ENCODE measurements at places on chromosomes 12 and 14. TPM values are rescaled to one million over a fixed set of nuclear protein-coding genes. Genes with fewer than 3 reads are reported as not detected.

GRCh38 chr14:101466456-101467180 lies 94.7 kb upstream of the DIO3 start:
- no peak for DNase-seq

GRCh38 chr12:127360580-127360979 lies 906.4 kb upstream of the TMEM132C start:
- DNase-seq, result no peak

GRCh38 chr12:104137001-104137901 lies 759 bp downstream of the NFYB start:
- DNase-seq, result peak; percentile 70

DNA sequence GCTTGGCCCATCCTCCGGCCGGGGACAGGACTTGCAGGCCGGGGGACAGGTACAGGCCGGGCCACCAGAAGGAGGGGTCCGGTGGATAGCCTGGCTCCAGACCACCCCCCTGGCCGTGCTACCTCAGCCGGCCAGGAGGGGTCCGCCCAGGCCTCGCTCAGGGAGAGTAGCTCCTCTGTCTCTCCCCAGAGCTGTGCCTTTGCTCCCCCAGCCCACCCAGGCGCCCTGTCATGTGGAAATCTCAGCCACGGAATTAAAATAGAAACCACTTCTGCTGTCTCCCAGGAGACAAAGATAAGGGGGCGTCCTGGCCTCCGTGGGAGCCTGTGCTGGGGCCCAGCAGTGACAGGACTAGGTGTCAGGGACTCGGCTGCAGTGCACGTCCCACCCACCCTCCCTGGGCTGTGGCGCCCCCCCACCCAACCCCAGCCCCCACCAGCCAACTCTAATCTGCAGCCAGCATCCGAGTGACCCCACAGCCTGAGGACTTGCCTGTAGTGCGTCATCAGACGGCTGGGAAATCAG lies 3.3 kb upstream of the CRIP2 start:
- no peak for DNase-seq

DNA sequence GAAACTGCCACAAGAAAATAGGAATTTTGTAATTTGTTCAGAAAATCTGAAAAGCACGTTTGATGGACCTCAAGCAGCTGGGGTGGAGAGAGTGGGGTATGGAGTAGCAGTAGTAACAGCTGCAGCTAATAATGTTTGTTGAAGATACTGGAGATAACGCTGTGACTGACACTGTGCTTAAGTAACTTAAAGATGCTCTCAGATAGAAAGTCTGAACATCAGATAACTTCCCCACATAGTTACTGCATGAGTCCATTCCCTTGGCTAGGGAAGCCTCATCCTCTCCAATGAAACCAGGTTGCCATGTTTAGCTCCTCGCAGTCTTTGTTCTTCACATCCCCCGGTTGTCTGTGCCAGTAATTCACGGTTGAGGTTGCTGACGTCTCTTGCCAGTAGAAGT lies 24.9 kb downstream of the RMST start:
- DNase-seq, result no peak

The KRT79 gene
- not detected for total RNA-seq

DNA sequence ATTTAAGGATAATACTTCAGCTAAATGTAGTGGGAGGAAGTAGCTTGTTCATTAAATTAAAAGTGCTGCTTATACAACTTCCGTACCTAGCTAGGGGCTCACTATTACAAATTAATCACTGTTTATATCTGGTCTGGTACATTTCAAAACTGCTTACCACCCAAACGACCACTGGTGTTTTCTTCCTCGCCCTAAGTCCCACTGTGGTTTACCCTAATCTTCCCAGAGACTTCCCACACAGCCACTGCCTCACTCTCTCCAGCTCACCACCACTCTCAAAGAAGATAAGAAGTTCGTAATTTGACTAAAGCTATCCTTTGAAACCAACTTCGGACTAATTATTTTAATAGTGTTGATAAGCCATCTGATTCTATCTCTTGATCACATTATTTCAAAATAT lies 62.6 kb downstream of the PLXNC1 start:
- DNase-seq, result no peak

GRCh38 chr12:18084080-18084479 lies 5.9 kb downstream of the RERGL start:
- DNase-seq, result no peak

DNA sequence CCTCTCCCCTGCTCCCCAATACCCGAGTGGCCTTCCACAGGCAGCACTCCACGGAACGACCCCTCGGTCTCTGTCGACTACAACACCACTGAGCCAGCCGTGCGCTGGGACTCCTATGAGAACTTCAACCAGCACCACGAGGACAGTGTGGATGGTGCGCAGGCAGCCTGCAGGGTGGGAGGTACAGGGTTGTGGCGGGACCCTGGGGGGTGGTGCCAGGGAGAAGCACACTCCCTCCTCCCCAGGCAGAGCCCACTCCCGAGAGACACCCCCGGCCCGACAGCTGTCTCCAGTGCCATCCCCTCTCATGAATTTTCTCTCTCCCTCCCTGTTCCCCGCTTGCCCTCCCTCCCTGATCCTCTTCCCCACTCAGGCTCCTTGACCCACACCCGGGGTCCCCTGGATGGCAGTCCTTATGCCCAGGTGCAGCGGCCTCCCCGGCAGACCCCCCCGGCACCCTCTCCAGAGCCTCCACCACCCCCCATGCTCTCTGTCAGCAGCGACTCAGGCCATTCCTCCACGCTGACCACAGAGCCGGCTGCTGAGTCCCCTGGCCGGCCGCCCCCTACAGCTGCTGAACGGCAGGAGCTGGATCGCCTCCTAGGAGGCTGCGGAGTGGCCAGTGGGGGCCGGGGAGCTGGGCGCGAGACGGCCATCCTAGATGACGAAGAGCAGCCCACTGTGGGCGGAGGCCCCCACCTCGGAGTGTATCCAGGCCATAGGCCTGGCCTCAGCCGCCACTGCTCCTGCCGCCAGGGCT lies 9.0 kb downstream of the TNS2 start:
- DNase-seq, result no peak

DNA sequence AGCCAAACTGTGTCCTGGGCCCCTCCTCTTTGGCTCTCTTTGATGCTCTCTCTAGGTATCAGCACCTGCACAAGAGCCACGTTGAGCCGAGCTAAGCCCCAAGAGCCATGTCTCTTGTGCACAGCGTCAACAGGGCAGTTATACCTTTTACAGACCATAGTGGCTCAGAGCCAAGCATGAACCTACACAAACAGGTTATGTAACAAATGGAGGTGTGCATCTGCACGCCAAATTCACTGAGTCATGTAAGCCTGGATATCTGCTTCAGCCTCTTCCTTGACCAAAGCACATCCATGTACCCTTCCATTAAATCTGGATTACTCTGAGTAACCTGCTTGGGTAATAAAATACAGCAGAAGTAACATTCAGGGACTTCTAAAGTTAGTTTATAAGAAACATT lies 509.7 kb downstream of the NAV3 start:
- DNase-seq, result no peak

DNA sequence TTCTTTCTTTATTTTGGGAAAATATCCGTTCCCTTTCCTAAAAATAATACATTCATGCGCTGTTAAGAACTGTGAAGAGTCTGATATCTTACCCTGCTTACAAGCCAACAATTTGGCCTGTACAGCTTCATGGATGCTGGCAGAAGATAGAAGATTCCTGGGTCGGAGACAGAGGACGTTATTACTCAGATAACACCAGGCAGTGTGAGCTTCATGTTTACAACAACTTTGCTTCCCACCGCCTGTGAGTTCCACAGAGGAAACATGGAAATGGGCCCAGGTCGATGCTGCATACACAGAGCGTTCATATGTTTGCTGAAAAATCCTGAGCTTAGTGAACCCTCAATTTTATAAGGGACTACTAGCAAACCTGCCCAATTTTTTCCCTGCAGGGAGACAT lies 705.6 kb upstream of the SEL1L start:
- no peak for DNase-seq

The LRP6 gene
- total RNA-seq, result 79.1 TPM

The CLEC2A gene
- total RNA-seq, result not detected

GRCh38 chr12:19836056-19836455 lies 396.8 kb downstream of the AEBP2 start:
- DNase-seq, result no peak

The RD3L gene
- not detected for total RNA-seq

The GNG2 gene
- 2.8 TPM for total RNA-seq

- DNase-seq, result no peak
Measured at GRCh38 chr14:26982071-26982470, 384.2 kb upstream of the NOVA1 start.

DNA sequence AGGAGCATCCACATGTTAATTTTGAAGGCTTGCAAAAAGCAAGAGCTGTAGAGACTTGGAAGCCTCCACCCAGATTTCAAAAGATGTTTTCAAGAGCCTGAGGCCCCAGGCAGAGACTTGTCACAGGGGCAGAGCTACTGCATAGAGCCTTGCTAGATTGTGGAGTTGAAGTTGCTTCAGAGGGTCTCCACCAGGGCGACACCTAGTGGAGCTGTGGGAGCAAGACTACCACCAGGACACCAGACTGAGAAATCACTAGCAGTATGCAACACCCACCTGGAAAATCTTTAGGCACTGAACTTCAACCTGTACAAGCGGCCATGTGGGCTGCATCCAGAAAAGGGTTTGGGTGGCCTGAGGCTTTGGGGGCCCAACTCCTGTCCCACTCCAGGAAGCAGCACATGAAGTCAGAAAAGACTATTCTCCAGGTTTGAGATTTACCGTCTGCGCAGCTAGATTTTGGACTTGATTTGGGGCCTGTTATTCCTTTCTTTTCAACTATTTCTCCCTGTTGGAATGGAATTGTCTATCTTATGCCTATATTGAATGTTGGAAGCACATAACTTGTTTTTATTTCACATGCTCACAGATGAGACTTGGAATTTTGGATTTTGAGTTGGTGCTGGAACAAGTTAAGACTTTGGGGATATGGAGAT lies 508.6 kb downstream of the FLRT2 start:
- peak; percentile 24 for DNase-seq

GRCh38 chr12:79927772-79928474 lies 7.0 kb downstream of the PPP1R12A start:
- peak; percentile 32 for DNase-seq

The ADAMTS20 gene
- not detected for total RNA-seq

The NYNRIN gene
- 2.4 TPM for total RNA-seq

- no peak for DNase-seq
Measured at GRCh38 chr12:53611304-53611703, 14.9 kb downstream of the ATF7 start.

The REP15 gene
- 4.0 TPM for total RNA-seq

The TSHR gene
- 0.50 TPM for total RNA-seq

The THAP2 gene
- total RNA-seq, result 7.1 TPM

The HCAR1 gene
- total RNA-seq, result 0.60 TPM

DNA sequence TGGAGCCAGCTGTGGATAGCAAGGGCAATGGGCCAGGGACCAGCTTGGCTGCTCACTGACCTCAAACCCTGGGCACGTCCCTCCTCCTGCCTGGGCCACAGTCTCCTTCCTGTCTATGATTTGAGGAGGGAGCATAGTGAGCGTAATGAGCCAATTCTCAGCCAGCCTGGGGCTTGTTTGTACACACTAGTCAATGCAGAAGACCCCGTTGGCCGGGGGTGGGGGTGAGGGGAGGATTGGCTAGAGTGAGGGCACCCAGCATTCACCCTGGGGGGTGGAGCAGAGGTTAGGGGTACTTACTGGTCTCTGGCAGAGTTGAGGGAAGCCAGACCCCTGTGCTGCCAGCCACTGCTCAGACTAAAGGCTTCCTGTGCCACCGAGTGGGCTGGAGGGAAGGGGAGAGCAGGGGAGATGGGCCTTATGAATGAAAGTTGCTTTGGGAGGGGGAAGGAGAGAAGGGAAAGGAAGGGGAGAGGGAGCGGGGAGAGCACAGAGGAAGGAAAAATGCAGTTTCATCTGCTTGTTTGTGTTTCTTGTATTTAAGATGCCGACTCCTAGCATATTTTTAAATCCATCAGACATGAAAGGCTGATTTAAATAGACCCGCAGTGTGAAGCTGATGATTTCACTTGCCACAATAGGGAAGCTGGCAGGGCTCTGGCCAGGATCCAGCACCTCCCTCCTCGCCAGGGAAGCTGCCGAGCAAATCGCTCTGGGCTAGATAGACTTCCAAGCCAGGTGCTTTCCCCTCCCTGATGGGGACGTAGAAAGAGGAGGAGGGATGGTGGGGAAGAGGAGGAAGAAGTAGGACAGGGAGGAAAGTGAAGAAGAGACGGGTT lies 114.0 kb downstream of the PRMT8 start:
- peak; percentile 60 for DNase-seq

- no peak for DNase-seq
Measured at GRCh38 chr12:122928404-122929147, 32.7 kb upstream of the VPS37B start.

- DNase-seq, result peak; percentile 97
Measured at GRCh38 chr12:100706033-100706432, 88.5 kb upstream of the ANO4 start.

The SUDS3 gene
- 42.8 TPM for total RNA-seq

DNA sequence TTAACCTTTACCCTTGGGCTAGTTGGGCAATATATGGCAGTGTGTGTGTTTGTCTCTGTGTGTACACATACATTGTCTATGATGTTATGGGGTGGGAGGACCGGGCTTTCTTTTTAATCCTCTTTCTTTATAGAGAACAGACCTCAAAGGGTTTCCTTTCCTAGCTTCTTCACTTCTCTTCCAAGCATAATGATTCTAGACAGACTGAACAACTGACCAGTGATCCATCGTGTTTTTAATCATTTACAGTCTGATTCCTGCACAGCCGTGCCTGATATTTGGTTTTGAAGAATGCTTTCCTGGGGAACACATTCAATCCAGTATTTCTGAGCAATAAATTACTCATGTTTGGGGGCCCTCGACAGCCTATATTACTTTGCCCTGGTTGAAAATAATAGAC lies 481.1 kb upstream of the DCN start:
- DNase-seq, result peak; percentile 44

All from renal cortical epithelial cell (primary cell).